ENCODE measurements at places on chromosomes 3 and 15.

GRCh38 chr15:32861761-32862160 is 144.0 kb downstream of the GREM1 start:
- DNase-seq, result no peak

GRCh38 chr3:190495354-190495753 is 18.5 kb upstream of the IL1RAP start:
- DNase-seq, result no peak

DNA sequence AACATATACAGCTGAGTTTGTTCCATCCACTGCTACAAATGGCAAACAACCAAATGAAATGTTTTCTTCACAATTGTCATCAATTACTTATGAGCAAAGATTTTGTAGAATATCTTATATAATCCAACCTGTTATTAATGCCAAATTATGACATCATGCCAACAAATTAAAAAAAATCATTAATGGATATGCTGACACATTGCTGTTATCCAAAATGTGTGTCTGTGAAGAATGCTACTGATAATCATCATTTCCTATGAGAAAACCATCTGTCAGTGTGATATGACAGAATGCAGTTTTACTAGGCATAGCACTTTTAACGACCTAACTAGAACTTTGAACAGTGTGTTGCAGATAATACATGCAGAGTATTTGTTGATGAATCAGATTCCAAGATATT is 556.5 kb upstream of the KCNMB2 start:
- DNase-seq, result no peak

DNA sequence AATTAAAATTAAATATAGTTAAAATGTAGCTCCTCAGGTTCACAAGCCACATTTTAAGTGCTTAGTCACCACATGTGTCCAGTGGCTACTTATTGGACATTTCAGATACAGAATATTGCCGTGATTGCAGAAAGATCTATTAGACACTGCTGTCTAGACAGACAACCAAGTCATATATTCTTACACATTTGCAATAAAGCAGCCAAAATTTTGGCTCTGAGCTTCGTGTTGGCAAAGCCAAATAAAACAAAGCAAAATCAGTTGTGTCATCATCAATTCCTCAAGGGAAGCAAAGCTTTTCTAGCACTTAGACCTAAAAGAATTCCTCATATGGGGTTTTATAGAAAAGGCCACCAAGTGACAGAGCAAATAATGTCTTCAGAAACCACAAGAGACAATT is 193.1 kb upstream of the LPP start:
- no peak for DNase-seq

DNA sequence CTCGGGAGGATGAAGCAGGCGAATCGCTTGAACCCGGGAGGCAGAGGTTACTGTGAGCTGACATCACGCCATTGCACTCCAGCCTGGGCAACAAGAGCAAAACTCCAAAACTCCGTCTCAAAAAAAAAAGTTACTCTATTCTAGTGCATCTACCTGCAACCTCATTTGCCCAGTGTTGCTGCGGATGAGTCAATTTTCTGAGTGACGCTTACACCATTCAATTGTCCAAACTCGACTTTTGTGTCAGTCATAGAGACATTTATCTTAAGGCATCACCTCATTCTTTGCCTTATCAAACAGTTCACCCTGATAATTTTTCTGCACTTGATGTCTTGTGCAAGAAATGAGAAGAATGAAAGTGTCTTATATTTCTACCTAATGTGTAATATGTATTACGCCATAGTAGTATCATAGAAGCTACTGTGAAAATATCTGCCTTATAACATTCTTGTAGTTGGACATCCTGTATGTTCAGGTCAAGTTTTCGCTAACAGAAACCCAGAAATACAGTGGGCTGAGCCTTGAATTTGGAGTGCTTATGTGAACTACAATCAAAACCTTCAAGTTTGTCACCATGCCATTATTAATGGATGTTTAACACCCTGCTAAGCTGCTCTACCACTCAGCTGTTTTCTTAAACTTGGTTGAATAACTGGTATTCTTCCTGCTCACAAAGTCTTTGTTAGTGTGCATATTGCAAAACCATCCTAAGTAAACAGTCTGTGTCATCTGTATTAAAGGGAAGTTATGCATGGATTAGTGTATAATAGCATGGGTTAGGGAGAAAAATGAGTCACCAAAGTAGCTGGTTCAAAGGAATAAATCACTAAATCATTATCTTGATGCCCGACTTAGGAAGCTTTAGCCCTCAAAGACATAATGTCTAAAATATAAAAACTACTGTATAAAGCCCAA is 531.0 kb upstream of the NR2F2 start:
- DNase-seq, result no peak

DNA sequence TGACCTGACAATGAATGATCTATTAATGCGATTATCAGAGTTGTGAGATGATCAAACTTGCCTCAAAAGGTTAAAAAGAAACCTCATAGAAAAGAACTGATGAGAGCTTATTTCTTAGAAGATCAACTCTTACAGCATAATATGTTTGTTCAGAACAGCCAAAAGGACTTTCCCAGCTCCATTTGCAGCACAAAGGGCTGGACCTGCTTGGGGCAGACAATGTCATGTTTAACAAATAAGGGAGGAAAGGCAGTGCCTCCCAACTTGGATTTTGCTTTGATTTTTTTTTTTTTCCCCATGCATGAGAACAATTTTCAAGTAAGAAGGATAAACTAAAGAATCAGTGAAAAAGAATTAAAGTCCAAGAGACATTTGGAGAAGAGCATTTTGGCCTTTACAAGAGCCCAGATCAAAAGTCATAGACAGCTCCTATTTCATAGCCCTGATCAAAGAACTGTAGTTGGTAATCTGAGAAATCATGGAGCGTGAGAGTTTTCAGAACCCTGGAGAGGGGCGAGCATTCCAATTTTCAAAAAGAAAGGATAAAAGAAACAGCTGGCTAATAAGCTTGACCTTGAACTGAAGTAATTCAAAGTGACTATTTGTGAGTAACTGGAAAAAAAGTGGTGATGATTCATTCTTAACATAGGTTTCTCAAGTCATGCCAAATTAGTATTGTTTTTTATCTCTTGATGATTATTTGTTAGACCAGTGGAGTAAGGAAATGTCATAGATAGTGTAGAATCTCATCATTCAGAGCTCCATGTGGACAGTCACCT is 136.0 kb upstream of the CFAP20DC start:
- no peak for DNase-seq

GRCh38 chr15:90929246-90930019 is 2.9 kb downstream of the HDDC3 start:
- no peak for DNase-seq

- no peak for DNase-seq
Observed at GRCh38 chr3:150639262-150639661, 36.1 kb downstream of the SELENOT start.

GRCh38 chr3:128146201-128146600 is 7.1 kb upstream of the EEFSEC start:
- DNase-seq, result no peak

- no peak for DNase-seq
Observed at GRCh38 chr3:118850687-118851086, 184.0 kb downstream of the IGSF11 start.

- peak; percentile 55 for DNase-seq
Observed at GRCh38 chr15:38652998-38653397, 88.4 kb upstream of the RASGRP1 start.

DNA sequence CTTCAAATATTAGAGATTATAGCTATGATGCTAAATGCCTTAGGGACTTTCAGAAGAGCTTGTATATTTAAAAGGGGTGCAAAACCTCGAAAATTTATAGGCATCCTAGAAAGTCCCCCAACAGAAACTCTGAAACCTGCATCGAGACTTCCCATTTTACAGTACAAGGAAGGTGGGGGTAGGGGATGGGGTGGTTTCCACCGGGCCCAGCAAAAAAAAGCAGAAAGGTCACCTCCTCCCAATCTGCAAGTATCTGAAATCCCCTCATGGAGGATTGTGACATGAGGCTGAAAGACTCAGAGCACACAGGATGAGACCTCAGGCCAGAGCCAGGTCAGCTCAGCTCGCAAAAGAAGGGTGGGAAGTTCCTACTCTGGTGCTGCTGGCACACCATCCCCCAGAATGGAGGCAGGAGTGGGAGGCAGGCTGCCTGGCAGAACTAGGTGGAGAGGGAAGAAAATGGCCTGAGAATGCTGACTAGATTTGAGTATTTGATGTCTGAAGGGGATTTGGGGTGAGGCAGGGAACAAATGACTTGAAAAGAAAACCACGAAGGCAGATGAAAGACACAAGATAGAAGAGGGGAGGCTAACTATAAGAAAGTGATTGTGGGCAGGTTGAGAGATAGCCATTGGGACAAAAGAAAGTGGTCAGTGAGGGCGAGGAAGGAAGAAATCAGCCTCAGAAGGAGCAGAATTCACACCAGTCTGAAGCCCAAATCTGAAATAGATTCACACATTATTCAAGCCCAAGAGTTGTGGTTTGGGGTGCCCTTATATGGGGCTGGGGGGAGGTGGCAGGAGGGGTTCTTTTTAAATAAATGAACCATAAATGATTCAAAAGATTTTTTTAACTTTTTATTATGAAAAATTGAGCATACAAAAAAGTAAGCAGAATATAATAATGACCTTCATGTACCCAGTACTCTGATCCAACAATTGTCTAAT is 22.5 kb upstream of the TSC22D2 start:
- no peak for DNase-seq

GRCh38 chr15:73599934-73600333 is 33.3 kb downstream of the NPTN start:
- no peak for DNase-seq

DNA sequence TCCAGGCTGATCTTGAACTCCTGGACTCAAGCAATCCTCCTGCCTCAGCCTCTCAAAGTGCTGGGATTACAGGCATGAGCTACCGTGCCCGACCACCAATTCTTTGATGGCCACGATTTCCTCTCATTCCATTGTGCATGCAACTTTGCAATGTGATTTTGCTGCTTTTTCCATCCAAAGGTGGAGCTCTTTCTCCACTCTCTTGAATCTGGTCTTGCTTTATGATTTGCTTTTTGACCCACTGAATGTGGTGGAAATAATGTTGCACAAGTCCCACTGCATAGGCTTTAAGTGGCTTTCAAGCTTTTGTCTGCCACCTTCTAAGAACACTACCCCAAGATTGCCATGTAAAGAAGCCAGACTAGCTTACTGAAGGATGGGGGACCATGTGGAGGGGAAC is 10.6 kb downstream of the RPS27L start:
- DNase-seq, result no peak

DNA sequence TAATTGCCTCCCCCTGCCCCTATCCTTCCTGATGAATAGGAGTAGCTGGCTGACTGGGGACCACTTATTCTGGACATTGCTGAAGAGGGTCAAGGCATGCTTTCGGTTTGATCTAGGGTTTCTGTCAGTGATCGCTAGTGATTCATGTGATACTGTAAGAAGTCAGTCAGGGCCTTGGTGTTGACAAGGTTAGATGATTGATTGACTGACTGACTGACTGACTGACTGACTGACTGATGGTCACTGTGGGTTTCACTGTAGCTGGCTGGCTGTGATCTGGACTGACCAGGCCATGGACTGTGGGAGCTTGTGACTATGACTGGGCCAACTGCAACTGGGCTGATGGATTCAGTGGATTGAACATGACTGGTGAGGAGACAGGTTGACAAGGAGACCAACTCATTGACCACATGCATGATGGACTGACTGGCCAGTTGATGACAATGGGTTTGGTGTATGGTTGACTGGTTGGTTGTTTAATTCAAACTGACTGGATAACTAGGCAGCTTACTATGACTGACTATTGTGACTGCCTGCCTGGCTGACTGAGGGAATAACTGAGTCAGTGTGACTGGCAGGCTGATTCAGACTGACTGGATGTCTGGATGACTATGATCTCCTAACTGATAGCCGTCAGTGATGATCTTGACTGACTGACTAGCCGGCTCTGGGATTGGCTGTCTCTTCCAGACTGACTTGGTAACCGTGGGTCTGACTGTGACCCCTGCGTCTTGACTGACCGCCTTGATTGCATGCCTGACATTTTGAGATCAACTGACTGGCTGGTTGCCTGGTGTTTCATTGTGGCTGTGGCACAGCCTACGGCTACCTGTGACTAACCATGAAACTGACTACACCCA is 509.9 kb downstream of the SHQ1 start:
- DNase-seq, result no peak

DNA sequence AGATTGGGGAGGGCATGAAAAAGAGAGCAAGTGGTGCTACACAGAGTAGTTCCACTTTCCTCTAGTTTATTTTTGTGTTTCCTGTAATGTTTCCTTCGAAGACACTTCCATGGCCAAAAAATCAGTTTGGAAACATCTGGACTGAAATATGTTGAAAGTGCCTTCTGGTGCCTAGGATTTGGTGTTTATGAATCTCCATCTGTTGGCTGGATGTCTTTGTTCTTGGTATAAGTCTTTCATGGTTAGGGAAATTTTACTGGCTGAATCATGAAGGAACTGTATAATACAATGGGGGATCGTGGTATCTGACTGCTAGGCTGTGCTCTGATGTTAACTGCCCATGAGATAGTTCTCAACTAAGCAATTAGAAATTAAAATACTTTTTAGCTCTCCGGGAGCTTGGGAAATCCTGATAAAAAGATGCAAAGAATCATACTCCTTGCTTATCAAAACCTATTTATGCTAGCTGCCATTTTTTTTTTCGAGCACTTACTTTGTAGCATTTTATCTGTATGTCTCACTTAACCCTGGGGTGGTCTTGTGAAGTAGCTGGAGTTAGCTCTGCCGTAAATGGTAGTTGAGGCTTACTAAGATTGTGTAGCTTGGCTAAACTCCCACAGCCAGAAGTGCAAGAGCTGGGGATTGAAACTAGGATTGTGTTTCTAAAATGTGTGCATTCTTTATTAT is 21.9 kb downstream of the AKAP13 start:
- no peak for DNase-seq

- no peak for DNase-seq
Observed at GRCh38 chr15:80471881-80472280, 67.7 kb downstream of the ARNT2 start.

GRCh38 chr3:139894643-139894989 is 40.4 kb upstream of the CLSTN2 start:
- no peak for DNase-seq

- no peak for DNase-seq
Observed at GRCh38 chr3:72129501-72130094, 344.6 kb upstream of the PROK2 start.

DNA sequence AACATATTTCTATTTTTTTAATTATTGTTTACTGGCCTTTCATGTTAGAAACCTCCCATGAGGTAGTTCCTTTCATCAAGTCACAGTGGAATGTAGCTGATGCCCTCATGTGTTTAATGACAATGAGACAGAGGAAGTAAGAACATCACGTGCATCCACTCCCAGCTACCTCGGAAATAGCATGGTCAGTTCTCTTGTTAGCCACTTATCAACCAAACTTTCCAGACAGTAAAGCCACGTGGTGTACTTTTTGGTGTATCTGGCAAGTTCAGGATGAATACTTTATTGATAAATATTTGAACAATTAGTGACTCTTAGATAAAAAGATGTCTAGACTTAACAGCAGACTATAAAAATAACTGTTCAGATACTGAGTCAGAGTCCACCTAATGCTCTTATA is 781.7 kb downstream of the MECOM start:
- DNase-seq, result no peak
